ENCODE measurements at places on chromosomes 1 and 21.

DNA sequence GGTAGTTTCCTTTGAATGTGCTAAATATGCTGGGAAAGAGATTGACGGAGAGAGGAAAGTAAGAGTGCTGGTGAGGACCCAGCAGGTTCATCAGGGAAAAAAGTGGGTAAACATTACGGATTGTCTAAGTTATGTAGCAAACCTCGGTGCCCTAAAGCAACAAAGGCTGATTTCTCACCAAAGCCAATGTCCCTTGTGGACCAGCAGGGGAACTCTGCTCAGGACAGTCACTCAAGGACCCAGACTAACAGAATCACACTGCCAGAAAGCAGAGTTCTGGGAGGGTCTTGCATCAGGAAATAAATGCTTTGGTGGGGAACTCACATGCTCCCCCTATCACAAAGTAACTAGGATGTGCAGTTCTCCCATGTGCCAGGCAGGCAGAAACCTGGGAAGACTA, 1.7 kb upstream of the IKBKE start:
- no peak for DNase-seq

GRCh38 chr1:70440642-70441391, 29.7 kb downstream of the CTH start:
- DNase-seq, result no peak

DNA sequence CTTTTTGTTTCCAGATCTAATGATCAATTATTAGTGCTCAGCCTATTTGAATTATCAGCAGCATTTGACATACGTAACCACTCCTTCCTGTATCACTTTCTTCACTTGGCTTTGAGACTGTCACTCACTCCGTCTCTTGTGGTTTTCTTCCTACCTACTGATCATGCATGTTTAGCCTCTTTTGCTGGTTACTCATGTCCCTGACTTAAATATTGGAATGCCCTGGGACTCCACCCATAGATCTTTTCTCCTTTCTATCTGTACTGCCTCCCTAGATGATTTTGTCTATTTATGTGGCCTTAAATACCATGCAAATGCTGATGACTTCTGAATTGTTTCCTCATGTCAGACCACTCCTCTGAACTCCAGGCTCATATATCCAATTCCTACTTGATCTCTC, 57.7 kb upstream of the PDE4B start:
- DNase-seq, result no peak

DNA sequence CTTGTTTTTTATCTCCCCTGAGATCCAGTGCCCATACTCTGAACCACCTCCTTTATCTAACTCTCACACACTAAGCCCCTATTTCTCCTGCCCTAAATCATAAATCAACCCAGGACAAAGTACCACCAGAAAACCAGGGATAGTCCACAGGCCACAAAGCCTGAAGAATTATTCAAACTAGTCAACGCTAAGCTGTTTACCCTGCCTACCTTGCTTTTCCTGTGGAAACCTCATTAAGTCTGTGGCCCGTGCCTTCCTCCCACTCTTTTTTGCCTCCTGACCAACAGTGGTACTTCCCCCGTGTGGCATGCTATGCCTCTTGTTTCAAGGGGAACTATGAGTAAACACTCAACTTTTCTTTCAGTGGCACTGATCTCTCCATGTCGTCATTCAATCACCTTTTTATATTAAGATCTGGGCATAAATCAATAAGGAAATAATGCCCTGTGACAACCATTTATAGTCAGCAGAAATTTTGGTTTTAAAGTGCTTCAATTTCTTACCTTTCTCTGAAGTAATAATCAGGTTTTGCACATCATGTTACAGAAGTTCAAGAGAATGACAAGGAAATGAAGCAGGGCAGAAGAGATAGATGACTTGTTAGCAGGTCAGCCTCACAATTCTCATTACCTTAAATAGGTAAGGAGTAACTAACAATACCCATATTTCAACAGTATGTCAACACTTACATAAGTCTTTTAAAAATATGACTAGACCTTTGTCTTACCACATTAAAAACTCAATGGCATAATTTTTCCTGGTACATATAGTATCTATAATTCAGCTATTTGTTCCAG, 32.1 kb downstream of the EYA3 start:
- no peak for DNase-seq

DNA sequence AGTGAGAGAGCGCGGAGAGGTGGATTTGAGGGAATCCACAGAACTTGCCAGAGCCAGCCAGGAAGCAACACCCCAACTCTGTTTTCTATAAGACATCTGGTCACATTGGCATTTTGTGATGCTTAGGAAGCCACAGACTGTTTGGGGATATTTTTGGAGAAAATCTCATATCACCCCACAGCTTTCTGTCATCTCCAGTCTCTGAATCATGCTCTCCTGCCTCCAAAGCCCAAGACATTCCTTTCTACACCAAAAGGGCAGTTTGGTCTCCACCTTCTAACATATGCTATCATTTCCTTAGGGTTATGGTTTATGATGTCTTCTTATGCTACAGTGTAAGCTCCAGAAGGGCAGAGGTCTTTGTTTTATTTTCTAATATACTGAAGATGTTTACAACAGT, 14.4 kb upstream of the BCL10 start:
- no peak for DNase-seq

DNA sequence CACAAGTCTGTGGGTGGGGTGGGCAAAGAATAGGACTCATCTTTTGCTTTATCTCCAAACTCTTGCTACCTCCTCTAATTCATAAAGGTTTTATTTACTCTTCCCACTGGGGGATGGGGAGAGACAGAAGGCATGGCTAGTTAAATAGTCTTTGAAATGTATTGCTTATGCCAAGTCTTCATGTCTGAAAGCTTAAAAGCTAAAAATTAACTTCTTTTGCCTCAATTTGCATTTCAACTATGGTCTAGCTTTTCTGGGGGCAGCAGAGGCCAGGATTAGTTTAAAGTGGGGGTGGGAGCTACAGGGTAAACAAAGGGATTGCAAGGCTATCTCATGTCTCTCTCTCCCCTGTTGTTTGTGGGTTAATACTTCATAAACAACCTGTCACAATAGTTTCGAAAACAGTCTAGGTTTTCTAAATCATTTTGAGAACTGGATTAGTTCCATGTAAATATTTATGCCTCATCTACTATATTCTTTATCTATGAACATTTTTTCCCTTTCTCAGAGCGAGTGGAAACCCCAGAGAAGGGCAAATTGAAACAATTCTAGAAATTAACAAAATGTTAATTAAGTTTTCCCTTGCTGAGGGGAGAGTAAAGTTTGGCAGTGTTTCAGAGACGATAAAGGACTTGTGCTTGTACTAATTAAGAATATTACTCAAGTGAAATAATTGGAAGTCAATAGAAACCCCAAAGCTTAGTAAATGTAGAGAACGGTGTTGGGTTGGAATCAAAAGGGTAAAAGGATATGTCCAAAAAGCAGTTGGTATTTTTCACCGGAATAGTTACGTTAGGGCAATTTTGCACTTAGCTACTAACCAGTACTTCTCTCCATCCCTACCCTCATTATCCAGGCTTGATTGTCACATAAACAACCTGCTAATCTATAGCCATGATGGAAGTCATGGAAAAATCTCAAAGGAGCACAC, 182.2 kb downstream of the GIPC2 start:
- no peak for DNase-seq

DNA sequence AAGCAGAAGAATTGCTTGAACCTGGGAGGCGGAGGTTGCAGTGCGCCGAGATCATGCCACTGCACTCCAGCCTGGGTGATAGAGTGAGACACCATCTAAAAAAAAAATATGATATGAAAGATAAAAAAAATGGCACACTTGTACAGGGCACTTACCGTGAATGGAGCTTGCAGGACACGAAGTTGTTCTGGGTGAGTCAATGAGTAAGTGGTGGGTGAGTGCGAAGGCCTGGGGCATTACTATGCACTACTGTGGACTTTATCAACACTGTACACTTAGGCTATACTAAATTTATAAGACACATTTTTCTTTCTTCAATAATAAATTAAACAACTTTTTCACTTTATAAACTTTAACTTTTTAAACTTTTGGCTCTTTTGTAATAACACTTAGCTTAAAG, 37.0 kb downstream of the TNFRSF8 start:
- DNase-seq, result no peak

DNA sequence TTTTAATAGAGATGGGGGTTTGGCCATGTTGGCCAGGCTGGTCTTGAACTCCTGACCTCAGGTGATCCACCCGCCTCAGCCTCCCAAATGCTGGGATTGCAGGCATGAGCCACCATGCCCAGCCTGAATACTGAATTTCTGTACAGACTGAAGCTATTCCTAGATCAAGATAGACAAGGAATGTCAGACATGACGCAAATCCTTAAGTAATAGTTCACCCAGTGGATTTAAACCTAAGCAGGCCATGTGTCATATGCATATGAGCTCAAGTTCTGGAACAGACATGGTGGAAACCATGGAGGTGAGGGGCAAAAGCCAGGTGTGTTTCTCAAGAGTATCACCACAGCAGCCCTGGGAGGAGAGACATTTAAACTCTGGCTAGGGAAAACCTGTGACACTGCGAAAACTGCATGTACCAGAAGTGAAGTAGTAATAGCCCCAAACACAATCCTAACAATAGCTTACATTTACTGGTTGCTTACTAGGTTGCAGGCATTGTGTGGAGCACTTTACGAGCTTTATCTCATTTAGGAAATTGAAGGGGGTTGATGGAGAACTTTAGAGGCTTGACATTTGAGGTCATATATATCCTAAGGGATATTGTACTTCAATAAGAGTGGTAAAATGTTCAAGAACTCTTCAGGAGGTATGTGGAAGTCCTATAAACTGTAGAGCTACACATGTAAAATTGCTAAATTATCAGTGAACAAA, 31.7 kb upstream of the MAN1A2 start:
- DNase-seq, result no peak

DNA sequence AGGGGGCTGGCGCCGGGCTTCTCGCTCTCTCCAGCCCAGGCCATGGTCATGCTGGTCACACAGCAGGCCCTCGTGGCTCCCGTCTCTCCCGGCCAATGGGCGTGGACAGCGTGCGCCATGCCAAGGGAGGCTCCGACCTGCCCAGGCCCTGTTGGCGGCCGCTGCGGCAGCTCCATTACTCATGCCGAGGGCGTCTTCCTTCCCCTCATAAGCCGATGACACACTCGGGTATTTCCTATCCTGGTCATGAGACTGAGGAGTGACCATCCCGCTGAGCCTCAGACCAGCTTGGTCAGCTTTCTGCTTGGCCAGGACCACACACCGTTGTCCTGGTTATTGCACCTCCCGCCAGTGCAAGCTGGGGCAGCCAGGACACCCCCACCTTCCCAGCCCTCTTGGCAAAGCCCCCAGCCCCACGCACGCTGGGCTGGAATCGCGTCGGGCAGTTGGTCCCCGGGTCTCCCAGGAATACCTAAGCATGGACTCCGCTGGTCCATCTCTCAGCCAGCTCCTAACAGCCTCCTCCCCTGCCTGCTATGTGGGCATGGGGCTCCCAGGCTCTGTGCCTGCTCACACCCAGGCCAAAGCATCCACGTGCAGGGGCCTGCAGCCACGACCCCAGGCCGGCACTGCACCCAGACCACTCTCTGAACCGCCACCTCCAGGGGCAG, 49.8 kb downstream of the ARHGEF16 start:
- no peak for DNase-seq

DNA sequence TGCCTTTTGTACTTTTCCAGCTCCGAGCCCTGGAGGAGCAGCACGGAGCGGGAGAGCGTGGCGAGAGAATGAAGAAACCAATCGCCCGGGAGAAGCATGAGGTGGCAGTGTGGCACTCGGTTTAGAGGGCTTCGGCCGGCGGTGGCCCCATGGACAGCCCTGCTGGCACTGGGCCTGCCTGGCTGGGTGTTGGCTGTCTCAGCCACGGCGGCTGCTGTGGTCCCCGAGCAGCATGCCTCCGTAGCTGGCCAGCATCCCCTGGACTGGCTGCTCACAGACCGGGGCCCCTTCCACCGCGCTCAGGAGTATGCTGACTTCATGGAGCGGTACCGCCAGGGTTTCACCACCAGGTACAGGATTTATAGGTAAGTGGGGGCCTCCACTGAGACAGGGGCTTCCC, 59.0 kb downstream of the BRINP2 start:
- DNase-seq, result no peak

DNA sequence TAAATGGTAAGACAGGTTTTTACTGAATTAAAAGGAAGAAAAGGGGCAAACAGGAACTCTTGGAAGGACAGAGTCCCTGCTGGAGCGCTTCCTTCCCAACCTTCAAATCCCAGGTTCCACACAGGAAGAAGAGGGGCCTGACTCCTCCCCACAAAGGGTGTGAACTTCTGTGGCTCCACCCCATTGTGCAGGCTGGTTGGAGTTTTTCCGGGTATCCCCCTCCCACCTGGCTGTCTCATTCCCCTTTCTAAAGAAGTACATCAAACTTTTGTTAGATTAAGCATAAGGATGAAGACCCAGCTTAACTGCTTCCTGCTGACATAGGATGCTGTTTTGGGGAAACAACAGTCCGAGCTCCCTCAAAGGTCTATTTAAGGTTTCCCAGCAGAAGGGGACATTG, 187.7 kb downstream of the FCRL5 start:
- no peak for DNase-seq

- DNase-seq, result no peak
These were observed 86.5 kb downstream of the VPS13D start for GRCh38 chr1:12316331-12316730.

DNA sequence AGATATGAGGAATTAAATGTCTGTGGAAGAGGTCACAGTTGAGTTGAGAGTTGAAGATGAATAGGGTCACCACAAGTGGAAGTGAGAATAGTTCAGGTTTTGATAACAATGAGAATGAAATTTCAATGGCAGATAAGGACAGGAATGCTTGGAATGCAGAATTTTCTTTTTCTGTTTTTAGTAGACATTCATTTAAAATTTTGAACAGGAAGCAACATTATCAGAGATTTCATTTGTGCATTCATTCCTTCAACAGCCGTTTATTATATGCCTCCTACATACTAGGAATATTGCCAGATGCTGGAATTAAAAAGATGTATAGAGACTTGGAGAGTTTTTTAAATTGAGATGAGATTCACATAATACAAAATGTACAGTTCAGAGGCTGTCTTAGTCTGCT, 126.8 kb downstream of the ITSN1 start:
- no peak for DNase-seq

DNA sequence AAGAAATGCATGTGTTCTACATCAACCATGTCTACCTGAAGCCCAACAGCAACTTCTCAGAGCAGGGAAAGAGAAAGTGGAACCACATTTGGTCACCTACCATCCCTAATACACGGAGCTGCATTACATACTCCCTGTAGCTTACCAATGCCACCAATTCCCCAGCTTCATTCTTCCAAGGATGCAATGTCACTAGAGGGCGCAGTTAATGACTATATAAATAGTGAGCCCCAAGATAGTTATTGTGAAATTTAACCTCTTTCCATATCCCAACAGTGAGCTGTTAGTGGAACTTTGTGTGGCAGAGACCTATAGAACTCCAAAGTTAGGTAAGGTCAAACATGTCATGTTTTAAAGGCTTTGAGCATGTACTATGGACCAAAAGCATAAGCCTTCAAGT, 618.3 kb downstream of the SMYD3 start:
- DNase-seq, result no peak

- DNase-seq, result peak; percentile 72
These were observed 1.9 kb downstream of the SLC6A9 start for GRCh38 chr1:44029260-44029910.

All from HuH-7.5 (cell line).